ENCODE measurements at places on chromosomes 7 and 10.

DNA sequence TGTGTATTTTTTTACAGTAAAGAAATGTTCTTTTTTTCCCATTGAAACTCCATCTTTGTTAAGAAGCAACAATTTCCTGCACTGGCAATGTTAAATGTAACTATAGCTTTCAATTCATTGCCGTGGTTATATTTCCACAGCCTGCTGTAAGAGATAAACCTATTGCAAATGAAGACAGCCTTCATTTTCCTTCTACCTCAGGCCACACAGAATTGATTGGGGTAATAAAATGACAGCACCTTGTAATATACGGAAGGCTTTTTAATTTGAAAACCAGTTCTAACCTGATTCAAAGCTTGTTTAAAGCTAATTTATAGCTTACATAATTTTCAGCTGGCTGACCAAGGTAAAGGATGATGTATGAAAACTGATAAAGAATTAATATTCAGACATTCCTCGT lies 161.9 kb downstream of the PHF14 start:
- no peak for DNase-seq

DNA sequence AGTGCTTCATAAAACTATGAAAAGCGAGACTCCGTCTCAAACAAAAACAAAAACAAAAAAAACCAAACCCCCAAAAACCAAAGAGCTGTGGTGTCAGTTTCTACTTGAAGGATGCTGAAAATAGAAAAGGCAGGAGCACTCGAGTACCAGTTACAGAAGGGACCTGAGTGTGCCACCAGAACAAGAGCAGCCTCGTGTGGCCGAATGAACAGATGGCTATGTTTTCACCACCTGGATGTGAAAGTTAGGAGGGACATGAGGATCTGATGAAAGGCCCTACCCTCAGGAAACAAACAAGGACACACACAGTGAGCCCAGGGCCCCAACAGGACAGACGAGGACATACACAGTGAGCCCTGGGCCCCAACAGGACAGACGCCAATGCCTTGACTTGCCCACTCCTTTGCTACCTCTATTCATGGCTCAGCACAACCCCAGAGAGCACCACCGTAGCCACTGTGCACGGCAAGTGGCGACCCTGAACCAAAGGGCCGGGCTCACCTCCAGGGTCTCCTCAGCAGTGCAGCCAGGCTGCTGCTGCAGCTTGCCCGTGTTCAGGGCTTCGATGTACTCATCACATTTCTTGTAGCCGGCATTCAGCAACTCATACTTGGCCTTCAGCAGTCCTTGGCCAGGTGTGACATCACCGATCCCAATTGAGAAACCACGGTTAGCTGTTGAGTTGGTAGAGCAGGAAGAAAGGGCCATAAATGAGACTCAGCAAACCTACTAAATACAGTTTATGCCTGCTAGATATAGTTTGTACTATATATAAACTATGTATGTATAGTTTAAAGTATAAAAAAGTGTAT lies 24.9 kb downstream of the POLR3A start:
- no peak for DNase-seq

DNA sequence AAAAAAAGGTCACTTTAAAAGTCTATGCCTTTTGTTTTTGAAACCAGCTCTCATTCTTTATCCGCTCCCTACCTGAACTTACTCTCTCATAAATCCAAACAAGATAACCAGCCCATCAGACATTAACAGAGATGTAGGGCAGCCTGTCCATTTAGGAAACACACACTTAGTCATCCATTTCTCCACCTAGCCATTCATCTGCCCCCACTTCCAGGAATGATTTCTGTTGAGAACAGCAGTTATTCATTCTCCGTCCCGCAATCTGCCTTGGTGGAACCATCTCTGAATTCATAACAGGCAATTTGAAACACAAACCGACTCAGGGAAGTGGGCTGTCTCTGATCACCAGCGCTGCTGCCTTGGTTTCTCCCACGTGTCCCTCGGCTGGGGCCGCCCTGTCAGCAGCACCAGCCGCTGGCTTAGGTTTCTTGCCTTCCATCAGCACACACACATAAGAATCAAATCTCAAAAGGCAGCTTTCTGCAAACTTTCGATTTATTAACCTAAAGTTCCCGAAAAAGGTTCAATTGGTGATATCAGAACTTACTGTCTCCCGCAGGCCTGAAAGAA lies 528.2 kb upstream of the NRP1 start:
- peak; percentile 21 for DNase-seq

DNA sequence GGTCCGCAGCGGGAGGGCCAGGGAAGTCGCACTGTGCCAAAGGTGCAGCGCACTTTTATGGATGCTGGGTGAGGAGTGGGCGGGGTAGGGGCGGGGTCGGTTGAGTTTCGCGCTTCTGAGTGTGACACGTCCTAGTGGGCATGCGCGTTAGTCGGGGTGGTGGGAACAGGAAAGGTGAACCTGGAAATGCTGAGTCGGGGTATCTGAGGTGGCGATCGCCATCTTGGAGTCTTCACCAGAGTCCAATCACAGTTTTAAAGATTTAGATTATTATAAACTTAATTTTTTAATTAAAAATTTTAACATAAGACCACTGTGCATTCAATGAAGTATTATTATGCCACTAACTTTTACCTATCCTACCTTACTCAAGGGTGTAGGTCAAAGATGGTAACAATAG lies 45.7 kb downstream of the ZNF138 start:
- DNase-seq = no peak

GRCh38 chr10:44178281-44178680 lies 206.6 kb downstream of the CXCL12 start:
- no peak for DNase-seq

GRCh38 chr10:102115775-102116174 lies 4.4 kb downstream of the LDB1 start:
- peak; percentile 32 for DNase-seq

- no peak for DNase-seq
Measured at GRCh38 chr7:91398341-91398740, 134.1 kb downstream of the FZD1 start.

DNA sequence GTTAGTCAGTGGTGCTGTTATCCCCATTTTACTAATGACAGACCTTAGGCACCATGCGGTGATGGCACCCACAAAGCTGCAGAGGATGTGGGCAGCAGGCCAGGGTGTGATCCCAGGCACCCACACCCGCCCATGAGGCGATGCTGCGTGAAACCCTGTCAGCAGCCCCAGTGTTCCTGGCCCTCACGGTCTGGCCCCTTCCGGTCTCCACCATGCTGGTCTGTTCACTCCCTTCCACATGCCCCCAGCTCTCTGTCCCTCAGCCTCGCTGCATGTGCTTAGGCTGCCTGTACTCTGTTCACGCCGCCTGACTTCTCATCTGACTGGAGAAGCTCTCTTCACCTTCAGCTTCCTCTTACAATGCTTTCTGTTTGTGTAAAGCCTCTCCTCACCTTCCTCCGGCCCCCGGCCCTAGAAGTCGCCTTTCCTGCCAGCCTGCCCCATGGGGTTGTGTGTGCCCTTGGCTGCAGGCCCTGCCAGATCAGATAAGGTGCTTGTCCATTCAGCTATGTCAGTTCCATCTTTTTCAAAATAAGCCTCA lies 17.6 kb upstream of the ORAI2 start:
- no peak for DNase-seq

DNA sequence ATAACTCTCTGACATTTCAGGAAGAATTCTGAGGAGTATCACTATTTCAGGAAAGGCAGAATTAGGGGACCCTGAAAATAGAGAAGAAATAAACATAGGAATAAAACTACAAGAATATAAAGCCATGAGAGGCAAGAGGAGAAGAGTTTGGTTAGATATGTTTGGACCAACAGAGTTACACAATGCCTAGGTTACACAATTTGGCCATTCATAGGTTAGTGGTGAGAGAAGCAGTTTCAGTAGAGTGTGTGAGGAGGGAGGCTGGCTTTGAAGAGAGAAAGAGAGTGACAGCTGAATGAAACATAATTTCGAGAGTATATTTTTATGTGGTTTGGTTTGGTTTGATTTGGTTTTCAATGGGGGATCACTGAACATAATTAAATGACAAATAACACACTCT lies 783.2 kb upstream of the LRRN3 start:
- peak; percentile 60 for DNase-seq

DNA sequence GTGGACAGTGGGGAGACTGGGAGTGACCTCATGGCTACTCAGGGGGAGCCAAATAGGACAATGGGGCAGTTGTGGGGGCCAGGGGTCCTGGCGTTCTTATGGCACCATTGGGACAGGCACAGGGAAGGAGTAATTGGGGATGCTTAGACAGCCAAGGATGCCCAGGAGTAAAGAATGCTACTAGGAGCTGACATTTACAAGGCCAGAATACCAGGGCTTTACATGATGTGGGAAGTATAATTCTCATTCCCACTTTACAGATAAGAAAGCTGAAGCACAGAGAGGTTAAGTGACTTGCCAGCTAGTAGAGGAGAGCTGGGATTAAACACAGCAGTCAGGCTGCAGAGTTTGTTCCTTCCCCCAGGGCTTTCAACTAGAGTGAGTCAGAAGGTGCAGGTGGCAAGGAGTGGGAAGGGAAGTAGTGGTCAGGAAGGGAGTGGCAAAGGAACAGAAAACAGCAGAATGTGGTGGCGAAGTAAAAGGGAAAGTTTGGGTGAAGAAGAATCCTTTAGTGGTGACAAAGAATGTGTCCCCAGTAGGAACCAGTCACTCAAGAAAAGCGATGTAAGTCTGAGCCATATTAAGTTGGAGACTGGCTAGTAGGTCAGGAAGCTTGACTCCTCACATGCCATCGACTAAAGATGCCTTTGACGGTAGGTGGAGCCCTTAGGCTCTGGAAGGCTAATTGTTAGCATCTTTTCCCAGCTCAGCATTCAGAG lies 32.8 kb downstream of the CPVL start:
- DNase-seq = peak; percentile 17

GRCh38 chr7:41584746-41585145 lies 118.1 kb downstream of the INHBA start:
- peak; percentile 55 for DNase-seq

DNA sequence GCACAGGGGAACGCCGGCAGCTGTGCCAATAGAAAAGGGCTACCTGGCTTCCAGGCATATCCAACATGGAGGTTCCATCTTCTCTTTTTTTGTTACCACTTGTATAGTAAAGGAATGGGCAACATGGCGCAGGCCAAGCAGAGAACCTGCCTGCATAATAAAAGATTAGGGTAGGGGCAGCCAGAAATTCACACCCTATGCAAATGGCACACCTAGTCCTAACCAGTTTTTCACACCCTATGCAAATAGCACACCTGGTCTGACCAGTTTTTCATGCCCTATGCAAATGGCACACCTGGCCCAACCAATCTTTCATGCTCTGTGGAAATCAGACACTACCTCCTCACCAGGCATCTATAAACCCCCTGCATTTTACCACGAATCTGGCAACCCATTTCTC lies 369.5 kb downstream of the IPMK start:
- no peak for DNase-seq

DNA sequence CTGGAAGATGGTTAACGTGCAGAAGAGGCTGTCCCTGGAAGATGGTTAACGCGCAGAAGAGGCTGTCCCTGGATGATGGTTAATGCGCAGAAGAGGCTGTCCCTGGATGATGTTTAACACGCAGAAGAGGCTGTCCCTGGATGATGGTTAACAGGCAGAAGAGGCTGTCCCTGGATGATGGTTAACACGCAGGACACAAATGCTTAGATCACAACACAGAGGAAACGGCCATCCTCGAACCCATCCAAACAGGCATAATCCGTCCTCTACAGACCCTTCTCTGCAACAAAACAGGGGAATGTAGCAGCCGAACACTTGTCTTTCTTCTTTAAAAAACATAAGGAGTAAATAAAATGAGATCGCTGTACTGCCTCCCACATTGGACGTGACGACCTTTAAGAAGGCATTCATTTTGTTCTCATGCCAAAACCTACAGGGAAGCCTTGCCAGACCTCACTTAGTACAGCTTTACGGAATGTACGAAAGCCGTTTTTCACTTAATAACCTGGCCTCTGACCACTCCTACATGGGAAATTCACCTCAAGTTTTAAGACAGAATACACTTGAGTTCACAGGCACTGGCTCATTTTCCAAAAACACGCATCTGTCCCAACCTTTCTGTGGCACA lies 245.2 kb downstream of the ZMYND11 start:
- no peak for DNase-seq

- DNase-seq = peak; percentile 35
Measured at GRCh38 chr7:100118388-100119071, 628 bp downstream of the TAF6 start.

DNA sequence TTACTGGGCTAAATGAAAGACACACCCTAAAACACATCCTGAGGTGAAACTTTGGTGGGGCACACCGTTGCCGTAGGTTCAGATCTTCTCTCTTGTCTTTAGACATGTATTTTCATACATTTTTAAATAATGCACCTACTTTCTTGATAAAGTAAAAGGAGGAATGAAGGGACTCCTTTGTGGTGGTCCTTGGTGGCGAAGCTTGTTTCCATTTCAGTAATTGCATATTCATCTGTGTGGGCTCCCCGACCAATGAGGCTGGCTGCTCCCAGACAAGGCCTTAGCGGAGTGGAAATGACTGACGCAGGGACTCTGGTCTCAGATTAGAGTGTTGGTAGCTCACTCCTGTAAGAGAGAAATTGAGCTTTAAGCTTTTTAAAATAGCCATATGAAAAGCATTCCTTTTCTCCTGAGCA lies 815 bp downstream of the CCSER2 start:
- peak; percentile 42 for DNase-seq

DNA sequence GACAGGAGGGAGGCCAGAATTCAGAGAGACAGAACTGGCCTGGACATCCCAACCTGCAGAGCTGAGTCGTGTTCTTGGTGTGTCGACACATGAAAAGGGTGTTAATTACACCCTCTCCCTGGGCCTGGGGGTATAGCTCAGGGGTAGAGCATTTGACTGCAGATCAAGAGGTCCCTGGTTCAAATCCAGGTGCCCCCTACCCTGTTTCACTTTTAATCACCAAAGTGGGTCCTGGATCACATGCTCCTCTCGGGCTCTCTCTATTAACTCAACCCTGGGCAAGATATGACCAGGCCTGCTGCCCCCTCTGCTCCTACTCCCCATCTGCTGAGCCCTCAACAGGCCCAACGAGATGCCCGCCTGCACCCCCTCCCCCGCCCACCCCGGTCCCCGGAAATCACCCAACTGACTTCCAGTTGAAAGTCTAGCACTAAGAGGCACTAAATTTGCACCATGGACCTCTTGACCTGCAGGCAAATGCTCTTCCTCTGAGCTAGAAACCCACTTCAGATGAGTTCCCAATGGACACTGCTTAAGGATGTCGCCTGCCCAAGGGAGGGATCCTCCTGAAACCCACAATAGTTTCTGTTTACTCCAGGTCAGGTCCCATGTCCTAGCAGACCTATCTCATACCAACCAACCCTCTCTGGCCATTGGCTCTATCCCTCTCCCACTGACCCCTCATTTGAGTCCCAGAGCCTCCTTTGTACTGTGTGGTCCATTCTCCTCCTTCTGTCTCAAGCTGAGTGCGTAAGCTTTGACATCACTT lies 137.6 kb downstream of the ZNF467 start:
- DNase-seq = no peak

- no peak for DNase-seq
Measured at GRCh38 chr7:39338716-39339115, 227.5 kb upstream of the YAE1 start.

DNA sequence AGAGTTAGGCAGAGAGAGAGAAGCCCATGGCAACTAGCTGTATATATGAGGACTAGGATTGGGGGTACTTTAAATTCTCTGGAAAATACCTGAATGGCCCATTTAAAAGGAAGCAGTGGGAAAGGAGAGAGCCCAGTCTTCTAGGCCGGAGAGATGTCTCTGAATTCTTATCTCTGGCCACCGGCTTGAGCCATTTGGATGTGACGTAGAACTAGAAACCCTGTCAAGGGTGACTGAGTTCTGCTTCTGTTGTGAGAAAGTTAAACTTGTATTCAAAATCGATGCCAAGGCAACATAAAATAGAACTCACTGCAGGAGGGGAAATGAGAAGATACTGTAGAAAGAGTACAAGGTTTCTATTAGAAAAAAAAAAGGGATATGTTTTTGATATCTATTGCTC lies 6.3 kb upstream of the GSTK1 start:
- no peak for DNase-seq

- DNase-seq = no peak
Measured at GRCh38 chr10:124307591-124307990, 111.1 kb downstream of the OAT start.

Measured in amniotic epithelial cell (primary cell).